8988T (cell line): ENCODE measurements at places on chromosomes 3 and 15.

DNA sequence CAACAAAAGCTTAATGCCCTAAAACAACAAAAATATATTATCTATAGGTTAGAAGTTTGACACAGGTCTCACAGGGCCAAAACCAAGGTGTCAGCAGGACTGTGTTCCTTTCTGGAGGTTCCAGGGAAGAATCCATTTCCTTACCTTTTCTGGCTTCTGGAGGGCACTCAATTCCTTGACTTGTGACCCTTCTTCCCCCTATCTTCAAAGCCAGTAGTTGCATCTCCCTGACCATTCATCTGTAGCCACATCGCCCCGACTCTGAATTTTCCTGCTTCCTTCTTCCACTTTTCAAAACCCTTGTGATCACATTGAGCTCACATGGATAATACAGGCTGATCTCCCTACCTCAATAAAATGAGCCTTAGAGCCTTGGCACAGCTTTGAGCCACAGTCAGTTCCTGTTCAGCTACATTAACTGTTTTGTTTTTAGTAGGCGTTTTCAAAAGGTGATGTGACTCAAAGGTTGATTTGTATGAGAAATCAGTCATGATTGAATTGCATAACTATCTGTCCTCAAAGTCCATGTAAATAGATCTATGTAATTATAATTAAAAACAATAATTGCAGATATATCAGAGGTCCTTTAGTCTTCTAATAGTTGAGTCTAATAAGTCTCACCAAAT, 12.4 kb downstream of the PFN2 start:
- DNase-seq, result no peak

GRCh38 chr3:133197619-133198018, 159.4 kb downstream of the TMEM108 start:
- DNase-seq, result no peak

DNA sequence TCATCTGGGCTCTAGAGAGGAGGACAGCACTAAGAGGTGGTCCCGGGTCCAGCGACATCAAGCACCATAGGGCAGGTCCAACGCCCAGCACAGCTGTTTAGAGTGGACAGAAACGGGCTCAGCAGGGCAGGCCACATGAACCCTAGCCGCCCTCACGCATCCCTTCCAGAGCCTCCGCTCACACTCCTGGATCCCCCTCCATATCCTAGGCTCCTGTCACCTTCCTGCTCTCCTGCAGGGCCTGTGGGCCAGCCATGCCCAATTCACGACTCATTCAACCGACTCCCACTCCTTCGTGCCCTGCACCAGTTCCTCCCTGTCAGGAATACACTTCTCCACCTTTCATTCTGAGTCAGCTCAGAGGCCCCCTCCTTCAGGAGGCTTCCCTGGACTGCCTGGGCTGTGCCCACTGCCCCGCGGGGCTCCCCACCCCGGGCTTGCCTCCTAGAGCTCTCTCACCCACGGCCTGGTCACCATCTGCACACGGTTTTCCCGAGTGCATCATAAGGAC, 90.2 kb downstream of the LINGO1 start:
- no peak for DNase-seq

DNA sequence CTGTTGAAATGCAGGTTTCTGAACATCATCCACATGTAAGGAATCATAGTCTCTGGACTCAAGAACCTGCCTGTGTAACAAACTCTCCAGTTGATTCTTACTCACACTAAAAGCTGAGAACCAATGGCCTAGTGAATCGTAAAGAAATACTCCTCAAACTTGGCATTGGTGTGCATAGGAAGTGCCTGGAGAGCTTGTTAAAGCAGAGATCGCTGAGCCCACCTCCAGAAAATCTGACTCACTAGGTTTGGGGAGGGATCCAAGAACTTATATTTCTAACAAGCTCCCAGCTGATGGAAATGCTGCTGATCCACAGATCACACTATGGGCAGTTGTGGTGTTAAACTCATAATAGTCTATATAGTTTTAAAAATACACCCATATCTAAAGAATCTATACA, 55.8 kb upstream of the LMCD1 start:
- DNase-seq, result no peak

- no peak for DNase-seq
Observed at GRCh38 chr3:85432081-85432480, 473.3 kb downstream of the CADM2 start.

DNA sequence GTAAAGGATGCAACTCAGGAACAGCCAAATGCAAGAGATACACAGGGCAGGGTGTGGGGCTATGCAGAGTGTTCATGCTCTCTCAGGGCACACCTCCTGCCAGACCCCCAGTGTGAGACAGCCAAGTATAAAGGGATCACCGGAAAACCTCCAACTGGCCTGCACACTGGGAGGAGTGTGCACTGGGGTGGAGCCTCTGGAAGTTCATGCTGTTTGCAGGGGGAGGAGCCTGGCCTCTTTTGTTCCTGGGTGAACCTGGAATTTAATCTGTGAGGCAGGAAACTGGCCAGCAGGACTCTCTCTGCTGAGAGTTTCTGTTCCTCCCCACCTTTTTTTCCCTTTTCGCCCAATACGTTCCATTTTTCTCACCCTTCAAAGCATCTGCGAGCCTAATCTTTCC, 204.1 kb downstream of the WNT5A start:
- DNase-seq, result no peak

DNA sequence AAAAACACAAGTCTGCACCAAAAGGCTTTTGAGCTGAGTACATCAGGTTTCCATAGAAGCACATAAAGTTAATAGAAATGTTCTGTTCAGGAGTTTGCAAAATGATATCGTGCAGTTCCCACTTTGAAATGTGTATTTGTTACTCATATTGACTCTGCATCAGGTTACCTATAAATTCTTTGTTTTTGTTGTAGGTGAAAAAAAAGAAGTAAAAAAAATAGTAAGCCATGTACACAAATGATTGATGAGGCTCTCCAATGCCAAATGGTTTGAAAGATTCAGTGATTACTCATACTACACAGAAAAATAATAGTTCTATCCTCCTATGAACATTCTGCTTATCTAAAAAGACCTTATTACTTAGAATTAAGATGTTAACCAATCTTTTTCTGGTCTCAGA, 287.3 kb upstream of the MME start:
- no peak for DNase-seq

DNA sequence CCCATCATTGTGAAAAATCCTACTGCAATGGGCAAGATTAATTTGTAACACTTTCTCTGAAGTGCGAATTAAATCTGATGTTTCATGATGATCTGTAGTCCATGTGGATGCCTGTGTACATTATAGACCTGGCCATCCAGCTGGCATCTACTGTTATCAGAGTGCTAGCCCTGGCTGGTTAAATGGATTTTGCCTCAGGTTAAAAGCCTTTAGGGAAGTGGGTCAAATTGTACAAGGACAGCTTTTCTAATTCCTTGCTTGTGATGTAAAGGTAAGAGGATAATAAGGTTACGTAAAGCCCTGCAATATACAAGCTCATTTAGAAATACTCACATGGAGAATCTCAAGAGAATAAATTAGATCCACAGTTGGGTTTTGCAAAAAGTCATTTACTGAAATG, 138.2 kb downstream of the EPHA3 start:
- no peak for DNase-seq

- no peak for DNase-seq
Observed at GRCh38 chr15:89501646-89502045, 5.3 kb upstream of the RHCG start.

- no peak for DNase-seq
Observed at GRCh38 chr3:169103951-169104941, 559.3 kb downstream of the MECOM start.

- DNase-seq, result no peak
Observed at GRCh38 chr3:121757812-121758545, 8.4 kb upstream of the GOLGB1 start.

DNA sequence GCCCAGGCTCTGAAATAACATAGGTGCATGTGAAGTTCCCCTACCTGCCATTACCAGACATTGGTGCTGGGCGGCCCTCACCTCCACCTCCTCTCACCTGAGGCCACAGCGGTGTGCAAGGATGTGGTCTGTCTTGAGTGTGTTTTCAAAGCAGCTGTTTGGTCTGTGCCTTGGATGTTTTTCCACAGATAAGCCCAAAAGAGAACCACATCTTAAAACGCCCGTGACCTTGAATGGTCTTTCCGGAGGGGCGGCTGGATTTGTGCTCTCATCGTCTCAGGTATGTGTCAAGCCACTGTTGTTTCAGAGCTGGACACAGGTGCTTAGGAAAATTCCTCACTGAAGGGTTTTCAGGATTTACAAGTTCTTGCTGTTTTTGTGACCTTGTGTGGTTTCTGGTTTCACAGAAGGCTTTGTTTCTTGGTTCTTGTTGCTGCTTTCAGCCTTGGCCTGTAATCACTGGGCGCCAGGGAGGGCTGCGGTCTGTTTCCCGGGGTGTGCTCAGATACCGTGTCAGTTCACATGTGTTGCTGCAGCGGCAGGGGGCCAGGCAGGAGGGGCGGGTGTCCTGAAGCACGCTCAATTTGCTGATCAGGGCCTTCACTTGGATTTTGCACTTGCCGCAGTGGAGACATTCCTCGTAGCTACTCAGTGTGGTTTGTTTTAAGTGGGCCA, 128.4 kb downstream of the IGF1R start:
- no peak for DNase-seq

- DNase-seq, result no peak
Observed at GRCh38 chr15:49877117-49877872, 241.7 kb downstream of the ATP8B4 start.

- no peak for DNase-seq
Observed at GRCh38 chr3:71784914-71785531, at the start of gene PROK2. Gene PROK2 (minus strand): TSS chr3:71785148. CDS start chr3:71785052, 96 bp downstream.

DNA sequence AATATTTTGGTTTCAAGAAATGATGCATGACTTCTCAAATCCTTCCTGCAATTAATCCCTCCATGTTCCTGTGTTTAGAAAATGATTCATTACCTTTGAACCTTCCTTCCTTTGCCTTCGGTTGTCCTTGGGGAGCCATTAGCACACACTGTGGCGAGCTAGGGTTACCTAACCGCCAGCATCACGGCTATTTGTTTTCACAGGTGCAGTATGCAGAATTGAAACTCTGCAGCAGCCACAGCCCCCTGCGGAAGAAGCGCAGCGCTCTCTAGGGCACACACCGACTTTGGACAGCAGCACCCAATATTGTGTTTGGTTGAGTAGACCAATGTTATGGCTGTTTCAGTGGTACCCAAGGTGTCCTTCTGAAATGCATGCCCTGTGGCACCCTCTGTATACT, 247.4 kb downstream of the MCTP2 start:
- no peak for DNase-seq

DNA sequence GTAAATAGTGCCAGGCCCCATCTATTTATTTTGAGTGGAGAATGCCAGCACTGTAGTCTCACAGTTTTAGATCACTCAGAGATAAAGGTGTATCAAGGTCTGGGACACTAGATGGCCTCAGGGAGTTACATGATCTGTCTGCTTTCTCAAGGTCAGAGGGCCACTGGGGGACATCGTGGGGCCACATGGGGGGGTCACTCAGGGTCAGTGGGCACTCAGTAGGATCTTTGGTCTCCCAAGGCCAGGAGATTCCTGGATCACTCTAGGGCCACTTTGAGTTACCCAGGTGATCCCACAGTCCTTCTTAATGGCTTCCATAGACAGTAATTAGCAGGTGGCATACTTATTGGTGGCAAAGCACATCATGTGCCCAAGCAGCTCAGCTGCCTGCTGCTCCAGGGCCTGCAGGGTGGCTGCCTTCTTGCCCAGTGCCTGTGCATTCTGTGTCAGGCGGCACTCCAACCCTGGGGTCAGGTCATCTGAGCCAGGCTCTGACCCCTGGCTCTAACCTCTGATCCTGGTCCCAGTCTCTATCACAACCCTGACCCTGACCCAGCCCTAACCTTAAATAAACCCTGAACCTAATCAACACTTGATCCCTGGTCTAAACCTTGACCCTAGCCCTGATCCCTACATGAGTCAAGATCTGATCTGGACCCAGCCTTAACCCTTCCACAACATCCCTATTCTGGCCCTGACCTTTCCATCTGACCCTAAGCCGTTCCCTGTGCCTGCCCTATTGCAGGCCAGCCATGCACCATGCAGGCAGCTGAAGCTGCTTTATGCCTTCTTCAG, 1.8 kb upstream of the LAMB2 start:
- DNase-seq, result no peak

DNA sequence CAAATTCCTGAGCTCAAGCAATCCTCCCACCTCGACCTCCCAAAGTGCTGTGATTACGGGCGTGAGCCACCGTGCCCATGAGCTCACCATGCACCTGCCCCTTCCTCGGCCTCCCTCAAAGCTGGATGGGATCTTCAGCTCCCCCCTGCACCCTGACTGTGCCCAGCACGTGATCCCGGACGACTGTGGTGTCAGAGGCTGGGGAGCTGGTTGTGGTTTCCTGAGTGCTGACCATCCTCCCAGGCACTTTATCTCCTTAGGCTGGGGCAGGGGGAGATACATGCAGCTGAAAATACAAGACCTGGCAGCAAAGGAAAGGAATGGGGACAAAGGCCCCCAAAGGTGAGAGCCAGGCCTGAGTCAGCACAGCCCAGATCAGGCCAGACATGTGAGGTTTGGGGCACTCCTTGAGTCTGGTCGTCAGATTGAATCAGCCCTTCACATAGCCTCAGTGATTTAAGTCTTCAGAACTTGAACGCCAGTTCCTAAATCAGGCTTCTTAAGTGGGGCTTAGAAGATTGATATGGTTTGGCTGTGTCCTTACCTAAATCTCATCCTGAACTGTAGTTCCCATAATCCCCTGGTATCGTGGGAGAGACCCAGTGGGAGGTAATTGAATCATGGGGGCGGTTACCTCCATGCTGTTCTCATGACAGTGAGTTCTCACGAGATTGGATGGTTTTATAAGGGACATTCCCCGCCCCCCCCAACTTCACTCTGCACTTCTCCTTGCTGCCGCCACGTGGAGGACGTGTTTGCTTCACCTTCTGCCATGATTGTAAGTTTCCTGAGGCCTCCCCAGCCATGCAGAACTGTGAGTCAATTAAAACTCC, 35.8 kb downstream of the PRKCD start:
- no peak for DNase-seq

GRCh38 chr3:127786353-127787070, 35.8 kb downstream of the MGLL start:
- no peak for DNase-seq

DNA sequence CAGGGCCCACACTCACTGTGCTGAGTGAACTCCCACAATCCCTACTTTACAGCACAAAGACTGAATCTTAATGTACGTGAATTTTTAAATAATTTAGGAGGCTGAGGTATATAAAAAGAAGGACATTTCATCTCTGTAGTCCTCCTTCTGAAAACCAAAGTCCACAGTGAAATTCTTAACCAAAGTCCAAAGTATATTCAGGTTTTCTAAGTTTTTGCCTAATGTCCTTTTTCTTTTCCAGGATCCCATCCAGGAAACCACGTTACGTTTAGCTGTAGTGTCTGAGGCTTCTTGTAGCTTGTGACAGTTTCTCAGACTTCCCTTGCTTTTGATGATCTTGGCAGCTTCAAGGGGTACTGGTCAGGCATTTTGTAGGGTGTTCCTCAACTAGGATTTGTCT, 44.5 kb downstream of the SCAP start:
- no peak for DNase-seq

DNA sequence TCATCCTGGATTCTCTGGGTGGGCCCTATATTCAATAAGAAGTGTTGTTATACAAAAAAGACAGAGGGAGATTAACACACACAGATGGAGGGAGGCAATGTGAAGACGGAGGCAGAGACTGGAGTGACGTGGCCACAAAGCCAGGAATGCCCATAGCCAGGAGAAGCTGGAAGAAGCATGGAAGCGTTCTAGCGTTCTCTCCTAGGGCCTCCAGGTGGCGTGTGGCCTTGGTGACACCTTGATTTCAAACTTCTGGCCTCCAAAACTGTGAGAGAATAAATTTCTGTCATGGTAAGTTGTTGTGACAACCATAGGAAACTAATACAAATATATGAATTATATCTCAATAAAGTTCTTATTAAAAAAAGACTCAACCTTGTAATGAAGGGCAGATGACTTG, 21.3 kb downstream of the THBS1 start:
- no peak for DNase-seq
